ENCODE measurements at places on chromosomes 2 and 18.

GRCh38 chr2:95531254-95531771 lies 46.8 kb upstream of the TRIM43B start:
- DNase-seq = no peak

DNA sequence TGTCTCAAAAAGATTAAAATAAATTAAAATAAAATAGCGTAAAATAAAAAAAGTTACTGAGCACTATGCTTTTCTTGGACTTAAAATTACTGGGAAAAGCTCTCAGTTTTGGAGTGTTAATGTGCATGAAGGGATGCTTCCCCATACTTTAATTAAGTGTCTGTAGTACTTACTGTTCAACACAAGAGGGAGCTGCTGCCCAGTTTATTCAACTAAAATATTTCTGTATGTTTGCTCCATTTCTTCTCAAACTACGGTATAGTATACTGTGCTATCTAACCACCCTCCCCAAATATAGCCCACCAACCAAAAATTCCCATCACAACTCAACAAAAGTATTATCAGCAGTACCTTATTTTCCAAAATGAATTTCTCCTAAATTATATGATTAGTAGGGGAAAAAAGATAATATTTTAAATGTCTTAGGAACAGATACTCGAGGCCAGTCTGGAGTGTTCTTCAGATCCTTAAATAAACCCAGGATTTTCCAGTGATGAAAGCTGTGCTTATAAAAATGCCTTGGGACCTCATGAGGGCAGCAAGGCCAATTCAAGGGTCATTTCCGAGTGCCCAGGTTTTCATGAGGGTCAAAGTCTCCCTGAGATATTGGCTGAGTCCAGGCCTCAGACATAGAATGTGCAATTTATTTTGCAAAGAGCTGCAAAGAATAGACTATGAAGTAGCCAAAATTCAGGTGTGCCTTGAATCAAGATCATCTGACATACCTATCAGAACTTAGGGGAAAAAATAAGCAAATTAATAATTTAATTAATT lies 64.1 kb downstream of the CHRNA1 start:
- peak; percentile 60 for DNase-seq

DNA sequence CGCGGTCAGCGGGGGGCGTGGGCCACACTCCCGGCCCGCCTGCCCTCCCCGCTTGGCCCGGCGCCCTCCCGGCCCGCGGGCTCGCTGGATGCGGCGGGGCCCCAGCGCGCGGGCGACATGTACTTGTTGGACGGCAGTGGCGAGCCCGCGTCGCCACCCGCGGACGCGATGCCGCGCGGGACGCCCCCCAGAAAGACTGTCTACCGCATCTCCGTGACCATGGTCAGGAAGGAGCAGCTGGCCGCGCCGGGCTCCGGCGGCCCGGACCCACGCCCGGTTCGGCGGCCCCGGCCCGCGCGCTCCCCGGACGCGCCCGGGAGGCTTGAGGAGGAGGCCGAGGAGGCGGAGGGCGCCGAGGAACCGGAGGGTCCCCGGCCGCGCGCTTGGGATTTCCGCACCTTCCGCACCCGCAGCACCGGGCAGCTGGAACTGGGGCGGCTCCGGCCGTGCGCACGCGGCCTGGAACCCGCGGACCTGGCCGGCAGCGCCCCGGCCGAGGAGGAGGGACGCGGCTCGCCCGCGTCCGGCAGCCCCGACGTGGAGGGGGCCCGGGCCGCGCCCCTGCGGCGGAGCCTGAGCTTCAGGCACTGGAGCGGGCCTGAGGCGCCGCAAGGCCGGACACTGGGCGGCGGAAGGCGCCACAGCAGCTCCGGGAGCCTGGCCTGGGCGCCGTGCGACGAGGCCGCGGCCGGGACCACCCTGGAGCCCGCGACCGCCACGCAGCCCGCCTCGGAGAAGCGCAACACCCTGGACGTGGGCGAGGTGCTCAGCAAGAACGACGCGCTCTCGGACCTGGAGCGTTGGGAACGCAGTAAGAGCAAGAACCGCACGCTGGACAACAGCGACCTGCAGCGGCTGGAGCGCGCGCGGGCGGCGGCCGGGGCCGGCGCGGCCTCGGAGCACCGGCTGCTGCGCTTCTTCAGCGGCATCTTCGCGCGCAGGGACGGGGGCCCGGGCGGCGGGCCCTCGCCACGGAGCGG lies 176.4 kb downstream of the AGAP1 start:
- no peak for DNase-seq

DNA sequence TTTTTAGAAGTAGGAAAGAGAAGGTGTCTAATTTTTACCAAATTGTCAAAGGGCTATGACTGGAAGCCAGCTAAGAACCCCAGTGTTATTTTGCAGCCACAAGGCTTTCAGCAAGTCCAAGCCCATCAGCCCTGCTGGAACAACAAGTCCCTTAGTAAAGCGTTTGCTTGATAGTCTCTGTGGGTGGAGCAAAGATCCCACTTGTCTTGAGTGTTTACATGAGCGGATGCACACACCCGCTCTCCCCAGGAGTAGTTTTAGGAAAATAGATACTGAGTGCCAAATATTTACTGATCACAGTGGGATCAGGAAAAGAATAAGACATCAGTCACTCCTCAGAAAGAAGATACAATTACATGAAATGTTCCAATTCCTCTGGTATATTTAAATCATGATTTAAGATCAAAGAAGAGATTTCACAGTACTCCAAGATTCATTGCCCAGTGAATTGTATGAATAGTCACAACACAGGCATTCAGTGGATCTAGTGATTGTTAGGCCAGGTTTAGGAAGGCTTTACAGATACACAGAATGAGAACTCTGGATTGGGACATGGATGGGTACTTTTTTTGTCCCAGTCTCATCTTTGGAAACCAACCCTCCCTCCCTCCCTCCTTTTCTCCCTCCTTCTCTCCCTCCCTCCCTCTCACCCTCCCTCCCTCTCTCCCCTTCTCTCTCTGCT lies 514.9 kb downstream of the PTPRM start:
- DNase-seq = no peak

DNA sequence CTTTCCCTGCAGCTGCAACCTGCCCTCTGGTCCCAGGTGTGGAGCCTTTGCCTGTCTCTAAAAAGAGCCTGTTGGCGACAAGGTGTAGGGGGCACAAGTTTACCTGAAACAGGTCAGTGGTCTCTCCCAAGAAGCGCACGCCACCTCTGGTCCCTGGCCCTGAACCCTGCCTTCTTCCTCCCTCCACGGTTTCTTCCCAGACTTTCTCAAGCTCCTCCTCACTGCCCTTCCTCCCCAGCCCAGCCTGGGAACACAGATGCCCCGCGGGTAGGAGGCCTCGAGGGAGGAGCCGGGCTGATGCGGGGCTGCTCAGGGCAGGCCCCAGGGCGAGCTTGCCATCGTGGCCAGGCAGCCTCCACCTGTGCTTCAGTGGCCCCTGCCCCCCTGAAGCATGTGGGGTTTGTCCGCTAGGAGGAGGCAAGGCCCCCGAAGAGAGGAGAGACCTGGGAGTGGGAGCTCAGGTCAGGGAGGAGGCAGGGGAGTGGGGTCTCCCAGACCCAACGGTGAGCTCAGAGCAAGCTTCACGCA lies 89.5 kb downstream of the SMAD7 start:
- no peak for DNase-seq

GRCh38 chr2:140658760-140659692 lies 1471.8 kb downstream of the LRP1B start:
- DNase-seq = no peak

DNA sequence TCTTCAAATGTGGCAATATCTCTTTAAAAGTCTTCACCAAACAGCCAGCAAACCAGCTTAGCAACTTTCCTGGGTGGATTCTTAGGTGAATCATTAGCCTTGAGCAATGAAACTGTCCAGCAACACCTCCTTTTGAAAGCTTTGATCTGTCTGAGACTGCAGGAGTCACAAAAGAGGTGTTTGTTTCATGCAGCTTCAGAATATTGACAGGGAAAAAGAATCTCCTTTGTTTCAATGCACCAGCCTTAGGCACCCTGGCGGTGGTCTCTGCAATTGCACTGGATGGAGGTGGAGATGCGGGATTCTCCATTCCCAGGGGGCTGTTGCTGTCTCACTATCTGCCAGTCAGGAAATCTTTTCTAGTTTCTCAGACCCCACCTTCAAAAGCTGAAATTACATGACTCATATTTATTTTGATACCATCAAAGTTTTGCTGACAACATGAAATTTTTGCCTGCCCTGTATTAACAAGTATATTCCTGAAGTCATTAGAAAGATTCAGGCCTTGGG lies 76.0 kb upstream of the DSG1 start:
- DNase-seq = no peak

DNA sequence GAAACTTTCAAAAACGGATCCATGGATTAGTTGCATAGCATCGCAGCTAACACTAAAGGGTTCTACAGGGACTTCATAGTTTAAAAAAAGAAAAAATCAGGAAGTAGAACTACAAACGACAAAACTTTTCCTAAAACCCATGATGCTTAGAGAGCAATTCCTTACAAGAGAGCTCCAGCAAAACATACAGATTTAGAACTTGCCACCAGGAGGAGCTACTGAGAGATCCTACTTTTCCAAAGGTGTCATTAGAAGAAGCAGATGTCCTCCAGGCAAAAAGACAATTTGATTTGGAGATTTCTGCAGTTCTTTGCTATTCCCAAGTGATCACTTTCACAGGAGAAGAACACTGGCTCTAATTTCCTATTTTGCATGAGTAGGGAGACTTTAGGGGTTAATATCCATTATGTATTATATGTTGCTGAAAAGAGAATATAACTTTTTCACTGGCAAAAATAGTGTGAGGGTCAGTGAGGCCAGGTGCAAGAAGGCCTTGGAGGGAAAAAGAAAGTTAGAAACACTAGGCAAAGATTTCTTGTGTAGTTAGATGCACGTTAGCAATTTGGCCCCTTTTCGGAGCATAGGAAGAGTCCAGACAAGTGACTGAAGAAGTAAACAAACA lies 436.2 kb downstream of the SUCLG1 start:
- peak; percentile 31 for DNase-seq

- no peak for DNase-seq
Observed at GRCh38 chr2:111138839-111139238, 18.1 kb downstream of the BCL2L11 start.

DNA sequence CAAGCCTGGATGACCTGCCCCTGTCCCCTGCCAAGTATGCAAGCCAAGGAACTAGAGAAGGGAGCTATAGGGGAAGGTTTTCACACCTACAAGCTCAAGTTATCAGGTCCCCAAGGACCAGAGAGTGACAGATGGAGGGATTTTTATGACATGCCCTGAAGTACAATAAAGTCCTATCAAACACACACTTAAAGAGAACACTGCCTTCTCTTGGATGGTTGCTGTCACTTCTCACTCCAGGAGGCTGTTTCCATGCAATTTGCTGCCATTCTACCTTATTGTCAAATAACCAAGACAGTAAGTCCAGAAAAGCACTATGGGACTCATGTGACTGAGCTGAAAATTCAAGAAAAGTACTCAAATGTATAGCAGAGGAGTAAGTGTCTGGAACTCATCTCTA lies 76.6 kb upstream of the DDX18 start:
- no peak for DNase-seq

DNA sequence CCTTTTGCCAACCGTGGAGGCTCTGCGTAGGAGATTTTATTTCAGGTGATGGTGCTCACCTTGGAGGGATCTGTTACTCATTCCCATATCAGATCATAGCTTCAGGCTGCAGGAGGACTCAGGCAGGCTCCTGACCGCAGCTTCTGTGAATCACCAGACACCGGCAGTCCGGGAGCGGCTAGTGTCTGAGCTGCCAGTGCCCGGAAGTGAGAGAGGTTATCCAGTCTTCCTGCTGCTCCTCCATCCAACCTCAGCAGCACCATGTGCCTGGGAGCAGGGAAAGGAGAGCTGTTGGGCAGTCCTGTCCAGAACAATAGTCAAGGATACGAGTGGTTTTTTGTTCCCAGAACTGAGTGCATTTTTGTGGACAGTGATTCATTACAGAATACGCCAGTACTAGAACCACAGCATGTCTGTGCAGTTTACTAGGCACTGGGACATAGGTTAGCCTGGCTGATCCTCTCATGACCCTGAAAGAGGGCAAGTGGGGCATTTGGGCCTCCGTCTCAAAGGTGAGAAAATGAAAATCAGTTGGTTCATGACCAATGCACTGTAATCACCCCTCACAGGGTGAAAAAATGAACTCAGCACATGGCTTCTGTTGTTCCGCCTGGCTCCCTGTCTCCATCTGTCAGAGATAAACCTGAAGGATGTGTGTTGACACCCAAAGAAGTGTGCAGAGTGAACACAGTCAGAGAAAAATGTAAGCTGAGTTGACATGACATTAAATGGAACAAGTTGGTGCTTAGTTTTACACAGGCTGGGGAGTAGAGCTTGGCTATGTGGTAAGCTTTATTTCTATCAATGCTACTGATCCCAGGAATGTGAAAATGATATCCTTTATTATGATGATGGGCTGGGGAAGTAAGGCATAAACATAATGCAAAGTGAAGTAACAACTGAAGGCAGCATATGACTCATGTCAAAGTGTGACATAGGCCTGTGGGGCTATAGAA lies 12.2 kb downstream of the FHOD3 start:
- DNase-seq = no peak

- no peak for DNase-seq
Observed at GRCh38 chr2:218986148-218986761, 1.3 kb upstream of the FEV start.

DNA sequence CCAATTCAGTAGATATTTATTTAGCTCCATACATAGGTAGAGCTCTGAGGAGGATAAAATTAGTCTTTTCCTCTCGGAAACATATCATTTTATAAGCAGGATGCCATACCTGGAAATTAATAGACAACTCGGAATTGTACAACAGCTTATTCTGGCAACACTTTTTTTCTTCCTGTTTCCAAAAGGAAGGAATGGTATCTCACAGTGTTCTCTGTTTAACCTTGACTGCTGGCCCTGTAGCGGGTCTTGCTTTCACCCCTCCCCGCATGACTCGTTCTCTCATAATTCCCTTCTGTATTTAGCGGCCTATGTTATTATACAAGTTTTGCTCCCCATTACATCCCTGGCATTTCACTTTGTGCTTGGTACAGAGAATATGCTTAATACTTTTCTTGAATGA lies 2.5 kb upstream of the KYNU start:
- DNase-seq = no peak

GRCh38 chr2:186737732-186738508 lies 44.1 kb downstream of the FAM171B start:
- no peak for DNase-seq

GRCh38 chr18:63890237-63890949 lies 2.9 kb downstream of the SERPINB2 start:
- DNase-seq = no peak

DNA sequence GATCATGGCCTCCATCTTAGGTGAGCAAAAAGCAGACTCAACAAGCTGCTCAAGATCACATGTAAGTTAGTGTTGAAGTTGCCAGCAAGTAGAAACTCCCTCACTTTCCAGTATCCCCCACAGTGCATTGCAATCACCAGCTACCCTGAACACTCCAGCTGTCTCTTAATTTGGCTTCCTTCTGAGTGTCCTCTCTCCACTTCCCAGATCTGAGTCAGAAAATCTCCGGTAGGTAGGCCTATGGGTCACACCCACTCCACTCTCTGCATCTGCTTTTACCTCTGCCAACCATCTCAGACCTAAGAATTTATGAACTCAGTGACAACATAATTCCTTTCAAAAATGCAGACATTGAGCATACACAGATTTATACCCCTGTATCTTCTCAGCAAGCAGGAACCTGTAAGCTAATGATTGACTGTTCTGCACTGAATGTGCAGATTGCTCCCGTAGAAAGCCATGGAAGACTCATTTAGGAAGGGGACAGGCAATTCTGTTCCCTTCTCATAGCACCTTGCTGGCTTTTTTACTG lies 656.9 kb downstream of the EPHA4 start:
- DNase-seq = no peak
